Breast epithelium (tissue), 4 donors: ENCODE measurements at places on chromosomes 4 and X.
A peak's percentile ranks its signal among the peaks of the same experiment; 100 is the strongest.

- no peaks in the 10 kb centered on the region for H3K36me3 ChIP-seq
- no peak for DNase-seq
- H3K4me1 ChIP-seq = no peaks in the 10 kb centered on the region
- H3K4me3 ChIP-seq = no peak overlapping the region
These were observed 136.1 kb upstream of the WDFY3 start for GRCh38 chr4:85102606-85103005.

DNA sequence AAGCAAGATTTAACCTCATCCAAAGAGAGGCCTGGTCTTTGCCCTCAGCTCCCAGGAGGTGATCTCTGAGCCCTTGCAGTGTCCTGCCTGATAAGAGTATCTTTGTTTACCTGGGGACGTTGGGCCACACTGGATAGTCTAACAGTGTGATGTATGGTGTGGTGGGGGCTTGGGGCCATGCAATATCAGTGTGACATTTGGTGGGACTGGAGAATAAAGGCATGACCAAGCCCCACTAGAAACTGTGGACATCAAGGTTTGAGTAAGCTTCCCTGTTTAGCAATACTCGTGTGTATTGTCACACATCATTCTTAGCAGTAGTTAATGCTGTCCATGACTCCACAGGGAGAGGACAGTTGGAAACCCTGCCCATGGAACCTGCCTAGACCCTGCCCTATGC is 34.4 kb downstream of the BBS12 start:
- no peaks in the 10 kb centered on the region for H3K36me3 ChIP-seq
- no peaks in the 10 kb centered on the region for H3K27me3 ChIP-seq
- no peak for DNase-seq

GRCh38 chr4:105569057-105569865 is 16.8 kb downstream of the ARHGEF38 start:
- no peaks in the 10 kb centered on the region for H3K27me3 ChIP-seq
- H3K36me3 ChIP-seq = no peaks in the 10 kb centered on the region
- no peak for DNase-seq
- H3K27ac ChIP-seq = no peak overlapping the region
- no peak overlapping the region for H3K4me3 ChIP-seq

DNA sequence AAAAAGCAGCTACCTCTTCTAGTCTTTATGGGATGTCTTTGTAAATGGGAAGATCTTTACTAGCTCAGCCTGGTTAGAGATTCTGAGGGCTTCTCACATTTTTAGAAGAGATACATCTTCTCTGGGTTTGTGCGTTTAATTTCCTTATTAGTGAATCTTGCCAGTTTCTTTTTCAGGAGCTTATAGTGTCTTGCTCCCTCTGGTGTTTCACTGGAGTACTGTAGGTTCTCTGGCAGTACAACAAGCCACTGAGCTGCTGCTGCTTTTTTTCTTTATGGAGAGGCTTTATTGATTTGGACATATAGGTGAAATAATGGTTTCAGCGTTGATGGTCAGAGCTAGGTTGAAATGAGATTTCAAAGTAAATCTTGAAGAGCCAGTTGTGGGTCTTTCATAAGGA is 82.9 kb downstream of the LAS1L start:
- no peak overlapping the region for H3K27ac ChIP-seq
- no peaks in the 10 kb centered on the region for H3K36me3 ChIP-seq
- DNase-seq = no peak
- no peaks in the 10 kb centered on the region for H3K4me1 ChIP-seq
- H3K4me3 ChIP-seq = no peak overlapping the region
- H3K27me3 ChIP-seq = no peaks in the 10 kb centered on the region

DNA sequence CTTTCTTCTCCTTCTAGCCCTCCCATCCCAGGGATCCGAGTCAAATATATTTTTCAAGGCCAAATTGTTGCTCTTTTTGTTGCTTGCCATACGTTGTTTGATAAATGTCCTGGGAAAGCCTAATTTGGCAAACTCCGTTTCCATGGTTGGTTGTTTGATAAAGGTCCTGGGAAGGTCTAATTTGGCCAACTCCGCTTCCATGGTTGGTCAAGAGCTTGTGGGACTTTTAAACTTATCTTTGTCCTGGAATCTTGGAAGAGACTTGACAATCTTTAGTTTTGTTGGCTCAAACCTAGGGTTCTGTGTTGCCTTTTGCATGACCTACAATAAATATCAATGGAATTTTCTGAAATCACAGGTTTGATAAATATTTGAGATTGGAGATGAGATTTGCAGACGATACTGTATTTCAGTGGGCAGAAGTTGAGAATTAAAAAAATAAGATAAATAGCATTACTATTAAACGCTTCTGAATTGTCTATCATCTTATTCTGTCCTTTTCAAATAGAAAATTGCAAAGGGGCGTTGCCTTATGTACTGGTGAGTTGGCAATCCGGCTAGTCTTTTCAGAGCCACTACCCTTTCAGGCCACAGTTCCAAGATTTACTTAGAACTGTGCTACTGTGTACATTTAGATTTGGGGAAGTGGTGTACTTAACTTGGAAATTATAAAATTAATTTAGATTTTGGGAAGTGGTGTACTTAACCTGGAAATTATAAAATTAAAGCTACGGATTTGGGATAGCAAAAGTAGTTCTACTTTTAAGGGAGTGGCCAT is 804 bp downstream of the OSTC start:
- peak overlapping the region; percentile 72 for H3K4me3 ChIP-seq
- H3K36me3 ChIP-seq = no peaks in the 10 kb centered on the region
- H3K4me1 ChIP-seq = no peaks in the 10 kb centered on the region
- no peaks in the 10 kb centered on the region for H3K27me3 ChIP-seq
- peak overlapping the region; percentile 88 for H3K27ac ChIP-seq

- H3K4me1 ChIP-seq = no peaks in the 10 kb centered on the region
- H3K36me3 ChIP-seq = no peaks in the 10 kb centered on the region
- no peaks in the 10 kb centered on the region for H3K27me3 ChIP-seq
These were observed 167.7 kb downstream of the MGST2 start for GRCh38 chr4:139833151-139833910.
